ENCODE measurements at places on chromosomes 3 and 15. TPM values are rescaled to one million over a fixed set of nuclear protein-coding genes. Genes with fewer than 3 reads are reported as not detected.

GRCh38 chr3:29410660-29411405, 130.0 kb downstream of the RBMS3 start:
- no peak for DNase-seq

Gene SLC12A1
- total RNA-seq, result not detected

Gene ATP8B4
- total RNA-seq, result not detected

DNA sequence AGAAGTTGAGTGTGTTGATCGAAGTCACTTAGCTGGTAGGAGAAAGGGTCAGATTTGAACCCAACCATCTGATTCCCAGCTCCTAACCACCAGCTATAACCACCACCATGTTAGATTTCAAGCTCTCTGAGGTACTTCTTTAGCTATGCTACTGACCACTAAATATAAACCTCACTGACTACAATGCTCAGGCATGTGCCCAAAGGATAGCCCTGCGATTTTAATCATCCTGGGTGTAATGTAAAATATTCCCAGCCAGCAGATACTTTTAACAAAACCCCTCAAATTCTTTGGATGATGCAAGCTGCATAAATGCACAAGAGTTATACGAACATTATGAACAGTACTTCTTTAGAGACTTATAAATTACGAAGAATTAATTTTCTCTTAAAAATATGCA, 115.2 kb upstream of the TSC22D2 start:
- no peak for DNase-seq

DNA sequence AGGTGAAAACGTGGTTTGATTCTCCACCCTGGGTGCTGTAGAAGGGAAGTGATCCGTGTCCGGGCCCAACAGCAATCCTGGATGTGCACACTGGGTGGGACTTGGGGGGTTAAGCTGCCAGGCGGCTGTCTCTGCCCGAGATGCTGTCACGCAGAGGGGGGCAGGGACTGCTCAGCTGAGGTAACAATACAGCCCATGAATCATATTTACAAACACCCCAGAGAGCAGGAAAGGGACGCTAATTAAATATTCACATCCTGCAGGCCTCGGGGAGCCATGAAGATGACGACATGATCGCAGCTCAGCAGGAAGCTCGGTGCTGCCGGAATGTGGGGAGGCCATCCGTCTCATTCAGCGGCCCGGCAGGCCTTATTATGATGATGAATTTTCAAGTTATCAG, 17.9 kb upstream of the CRABP1 start:
- peak; percentile 62 for DNase-seq

- DNase-seq, result no peak
Measured at GRCh38 chr3:143956838-143957237, 14.8 kb upstream of the DIPK2A start.

- DNase-seq, result no peak
Measured at GRCh38 chr3:71916747-71917369, 131.9 kb upstream of the PROK2 start.

DNA sequence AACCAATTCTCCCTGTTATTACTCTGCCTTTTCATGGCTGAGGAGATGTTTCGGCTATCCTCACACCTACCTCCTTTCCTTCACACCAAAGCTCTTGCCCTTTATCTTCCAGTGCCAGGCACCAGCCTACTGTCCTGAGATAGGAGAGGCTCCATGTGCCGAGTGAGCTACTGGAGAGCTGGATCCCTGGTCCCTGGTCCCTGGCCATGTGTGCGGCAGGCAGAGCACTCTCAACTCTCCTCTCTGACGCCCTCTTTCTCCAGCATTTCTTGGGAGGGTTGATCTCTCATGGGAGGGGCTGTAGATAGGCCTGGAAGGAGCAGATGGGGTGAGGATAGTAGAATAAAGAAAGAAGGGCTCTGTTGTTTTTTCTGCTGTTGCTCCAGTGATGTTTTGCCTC, 277.1 kb upstream of the UMPS start:
- DNase-seq, result no peak

- DNase-seq, result no peak
Measured at GRCh38 chr3:64460141-64460730, 227.6 kb downstream of the ADAMTS9 start.

DNA sequence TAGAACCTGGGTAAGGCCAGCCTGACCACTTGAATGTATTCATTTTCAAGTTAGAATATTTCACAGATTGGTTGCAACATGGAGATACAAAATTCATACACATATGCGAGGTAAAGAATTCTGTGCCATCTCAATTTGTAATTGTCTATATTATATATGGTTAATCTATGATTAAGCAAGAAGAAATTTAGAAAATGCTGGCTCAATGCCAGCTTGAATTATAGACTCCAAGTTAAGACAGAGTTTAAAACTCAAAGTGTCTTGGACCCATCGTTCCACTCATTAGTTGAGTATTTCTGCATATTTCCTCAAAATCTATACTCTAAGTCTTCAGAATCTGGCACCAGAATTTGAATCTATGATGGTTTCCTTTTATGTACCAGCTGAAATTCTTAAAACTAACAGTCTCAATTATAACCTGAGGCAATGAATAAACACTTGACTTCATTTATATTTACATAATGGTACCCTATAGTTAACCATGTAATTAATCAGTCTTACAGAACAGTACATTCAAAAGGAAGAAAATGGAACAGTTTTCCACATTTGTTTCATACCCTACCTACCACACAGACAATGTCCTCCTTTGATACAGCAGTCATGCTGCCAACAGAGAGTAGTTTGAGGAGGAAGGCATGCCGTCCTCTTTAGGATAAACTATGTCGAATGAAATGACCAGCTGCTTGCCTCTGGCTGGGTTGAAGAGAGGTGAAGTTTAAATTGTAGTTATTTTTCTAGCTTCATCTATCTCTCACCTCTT, 95.7 kb downstream of the CD47 start:
- DNase-seq, result no peak

GRCh38 chr3:70094197-70094596, 94.7 kb downstream of the SAMMSON start:
- DNase-seq, result no peak

DNA sequence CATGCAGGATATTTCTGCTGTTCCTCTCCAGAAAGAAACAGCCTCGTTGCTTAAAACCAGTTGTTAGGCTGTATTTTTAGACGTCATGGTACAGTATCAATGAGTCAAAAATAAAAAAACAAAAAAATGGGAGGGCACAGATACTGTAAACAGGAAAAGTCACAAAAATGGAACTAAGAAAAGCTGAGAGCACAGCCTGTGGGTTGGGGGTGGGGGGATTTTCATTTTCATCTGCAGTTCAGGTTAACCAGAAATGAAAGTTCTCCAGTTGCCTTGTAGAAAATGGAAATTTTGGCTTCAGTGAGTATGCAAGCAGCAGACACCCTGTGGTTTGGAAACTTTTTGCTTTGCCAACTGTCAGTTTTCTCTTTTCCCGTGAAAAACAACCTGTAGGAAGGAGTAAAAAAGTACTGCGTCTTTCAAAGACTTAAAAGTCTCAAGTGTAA, 59.0 kb downstream of the FRMD4B start:
- DNase-seq, result no peak

Gene NCK1
- total RNA-seq, result 58.7 TPM

DNA sequence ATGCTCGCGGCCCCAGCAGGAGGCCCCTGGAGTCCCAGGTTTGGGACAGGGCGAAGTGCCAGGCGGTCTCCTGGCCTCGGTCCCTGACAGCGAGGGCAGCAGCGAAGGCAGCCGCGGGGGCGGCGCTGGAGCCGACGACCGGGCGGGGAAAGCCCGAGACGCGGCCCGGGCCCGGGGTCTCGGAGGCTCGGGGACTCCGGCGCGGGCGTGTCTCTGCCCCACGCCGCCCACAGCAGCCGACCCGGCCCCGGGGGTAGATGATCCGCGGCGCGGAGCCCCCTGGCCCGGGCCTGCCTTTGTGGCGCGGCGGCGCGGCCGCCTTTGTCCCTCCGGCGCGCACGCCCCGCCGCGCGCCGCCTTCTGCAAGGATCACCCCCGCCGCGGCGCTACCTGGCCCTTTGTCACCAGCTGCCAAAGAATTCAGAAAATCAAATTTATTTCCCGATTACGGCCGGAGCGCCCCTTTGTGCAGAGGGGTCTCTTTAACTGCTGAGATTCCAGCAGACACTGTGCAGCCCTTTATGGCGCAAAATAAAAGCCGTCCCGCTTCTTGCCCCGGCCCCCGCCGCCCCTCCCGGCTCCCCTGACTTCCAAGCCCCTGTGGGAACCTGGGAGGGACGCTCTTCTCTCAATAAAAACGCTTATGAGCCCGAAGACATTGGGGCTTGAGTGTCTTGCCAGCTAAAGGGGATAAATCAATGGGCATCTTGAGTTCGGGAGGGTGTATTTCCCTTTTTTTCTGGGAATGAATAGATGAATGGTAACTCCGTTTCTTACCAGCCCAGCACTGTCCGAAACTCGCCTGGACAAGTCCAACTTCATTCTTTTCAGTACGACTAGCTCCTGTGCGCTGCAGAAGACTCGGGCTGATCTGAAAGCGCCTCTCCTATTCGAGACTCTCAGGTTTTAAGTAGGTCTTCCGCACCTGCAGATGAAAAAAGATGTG, 68.4 kb downstream of the HES1 start:
- DNase-seq, result no peak

GRCh38 chr3:52791928-52792327, 2.7 kb upstream of the ITIH3 start:
- no peak for DNase-seq

DNA sequence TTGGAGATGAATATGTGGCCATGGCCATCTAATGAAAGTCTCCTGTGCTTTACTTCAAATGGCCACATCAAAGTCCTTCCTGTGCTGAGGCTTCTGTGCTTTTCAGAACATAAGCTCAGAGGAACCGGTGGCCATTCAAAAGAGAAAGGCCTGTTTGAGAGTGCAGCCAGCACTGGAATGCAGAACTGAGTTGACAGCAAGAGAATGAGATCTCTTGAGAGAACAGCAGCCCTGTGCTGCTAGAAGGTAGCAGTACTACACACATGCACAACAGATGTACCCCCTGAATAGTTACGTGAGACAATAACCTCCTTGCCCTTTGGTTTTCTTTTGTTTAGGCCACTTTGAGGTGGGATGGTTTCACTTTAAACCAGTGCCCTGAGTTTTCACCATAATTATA, 292.5 kb downstream of the PTPRG start:
- DNase-seq, result no peak

Gene CHRFAM7A
- 1.1 TPM for total RNA-seq

Gene GRAMD1C
- total RNA-seq, result 14.4 TPM

Gene C3orf49
- total RNA-seq, result not detected

DNA sequence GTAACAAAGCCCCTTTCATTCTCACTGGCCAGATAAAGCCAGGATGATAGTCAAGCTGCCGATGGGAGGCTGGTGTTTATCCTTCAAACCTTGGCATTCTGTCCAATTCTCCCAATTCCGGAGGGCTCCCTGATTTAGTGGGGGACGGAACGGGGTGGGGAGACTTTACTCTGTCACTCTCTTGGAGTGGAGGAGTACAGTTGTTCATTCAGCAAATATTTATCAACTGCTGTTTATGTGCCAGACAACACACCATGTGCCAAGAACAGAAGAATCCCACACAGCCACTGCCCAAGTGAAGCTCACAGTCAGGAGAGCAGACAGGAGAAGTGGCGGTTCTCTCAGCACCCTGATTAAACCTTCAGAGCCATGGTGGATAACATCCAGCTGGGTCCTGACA, 63.3 kb downstream of the WNT5A start:
- no peak for DNase-seq

DNA sequence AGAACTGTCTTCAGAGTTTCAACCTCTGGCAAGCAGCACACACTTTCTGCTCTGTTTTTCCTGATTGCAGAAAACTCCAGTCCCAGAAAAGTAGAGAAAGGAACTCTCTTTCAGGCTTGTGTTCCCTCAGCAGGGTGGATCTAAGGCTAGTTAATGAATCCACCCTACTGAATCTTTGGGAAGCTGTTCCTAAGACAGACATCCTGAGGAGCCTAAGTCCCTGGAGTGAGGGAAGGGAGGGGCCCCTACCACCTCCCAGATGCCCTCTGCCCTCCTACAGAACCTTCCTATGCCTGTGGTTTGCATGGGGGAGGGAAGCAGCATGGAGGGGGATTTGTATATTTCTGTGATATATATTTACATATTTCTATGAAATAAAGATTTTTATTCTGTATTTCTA, 124.4 kb downstream of the ANO10 start:
- no peak for DNase-seq

Gene KNSTRN
- 20.2 TPM for total RNA-seq

GRCh38 chr3:297585-297984, 101.0 kb downstream of the CHL1 start:
- no peak for DNase-seq

DNA sequence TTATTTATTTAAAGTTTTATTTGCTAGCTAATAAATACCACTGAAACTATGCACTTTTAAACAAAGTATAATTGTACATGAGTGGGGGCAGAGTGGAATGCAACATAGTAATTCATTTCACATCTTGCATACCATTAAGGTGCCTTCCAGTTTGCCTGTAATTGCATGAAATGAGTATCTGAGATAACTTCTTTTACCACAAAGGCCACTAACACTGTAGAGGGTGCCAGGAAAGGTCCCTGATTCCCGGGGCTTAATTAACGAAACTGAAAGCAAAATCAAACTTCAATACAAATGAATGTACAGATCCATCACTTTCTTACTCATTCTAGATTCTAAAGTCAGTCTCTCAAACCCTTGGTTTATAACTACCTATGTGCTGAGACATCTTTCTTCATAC, 2.1 kb downstream of the CD47 start:
- DNase-seq, result no peak

DNA sequence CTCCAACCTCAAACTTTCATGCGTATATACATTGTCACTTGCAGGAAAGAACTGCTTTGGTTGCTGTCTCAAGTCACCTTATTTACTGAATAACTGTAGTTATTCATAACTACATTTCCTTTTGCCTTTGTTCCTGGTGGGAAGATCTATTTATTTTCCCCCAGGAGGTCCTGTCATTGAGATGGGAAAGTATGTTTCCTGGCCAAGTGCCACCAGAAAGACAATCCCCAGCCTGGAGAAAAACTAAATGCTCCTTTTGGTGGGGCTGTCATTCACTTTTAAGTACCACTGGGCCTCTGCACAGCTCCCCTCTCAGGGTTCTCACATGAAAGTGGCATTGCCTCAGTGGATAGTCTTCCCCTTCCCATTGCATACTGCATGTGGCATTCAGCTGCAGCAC, 59.8 kb downstream of the LRRC3B start:
- DNase-seq, result no peak

DNA sequence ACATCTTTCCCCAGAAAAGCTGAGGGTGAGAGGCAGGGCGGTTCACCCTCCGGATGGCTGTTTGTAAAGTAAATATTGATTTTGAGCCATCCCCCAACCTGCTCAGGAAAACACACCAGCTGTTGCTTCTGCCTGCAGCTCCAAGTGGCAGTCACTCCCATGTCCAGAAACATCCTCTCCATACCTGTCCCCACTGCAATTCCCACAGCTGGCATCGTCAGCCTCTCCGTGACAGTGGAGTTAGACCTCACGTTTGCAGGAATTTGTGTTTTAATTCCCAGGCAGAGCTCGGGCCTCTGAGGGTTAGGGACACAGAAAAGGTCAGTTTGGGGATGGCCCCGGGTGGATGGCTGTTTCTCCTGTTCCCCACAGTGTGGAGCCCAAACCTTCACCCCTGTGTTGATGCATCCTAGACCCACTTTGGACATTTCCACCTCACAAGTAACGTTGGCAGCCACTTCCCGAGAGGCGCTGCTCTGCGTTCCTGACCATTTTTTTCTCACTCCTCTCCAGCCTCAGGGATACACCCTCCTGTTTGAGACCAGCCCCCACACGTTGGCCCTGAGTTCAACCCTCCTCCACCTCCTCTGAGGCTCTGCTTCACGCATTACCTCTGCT, 11.8 kb upstream of the FAM174B start:
- no peak for DNase-seq

Data from glomerular endothelial cell (primary cell).